Stimulated activated CD8-positive, alpha-beta memory T cell treated with anti-CD3 and anti-CD28 coated beads, Interleukin-7, amount 100 ng/mL, for 24 hours (primary cell): ENCODE measurements at places on chromosomes 2 and 18.

- no peak for DNase-seq
Observed at GRCh38 chr2:176814274-176814673, 398.3 kb upstream of the HNRNPA3 start.

- DNase-seq, result no peak
Observed at GRCh38 chr2:204019572-204020501, 83.3 kb downstream of the ICOS start.

DNA sequence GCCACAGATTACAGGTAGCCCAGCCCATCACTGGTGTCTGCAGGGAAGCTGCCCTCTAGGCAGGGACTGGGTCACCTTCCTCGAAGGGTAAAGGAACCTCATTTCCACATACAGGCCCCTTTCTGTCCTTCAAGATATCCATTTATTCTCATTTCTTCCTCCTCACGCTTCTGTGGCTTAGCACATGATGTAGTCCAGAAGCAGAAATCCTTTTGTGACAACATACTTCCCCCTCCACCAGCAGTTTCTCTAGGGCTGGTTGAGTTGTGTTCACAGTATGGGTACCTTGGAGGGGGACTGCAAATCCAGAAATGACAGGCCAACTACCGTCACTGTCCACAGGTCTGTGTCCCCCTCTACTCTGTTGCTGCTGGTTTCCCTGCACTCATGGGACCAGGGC lies 364.9 kb downstream of the ANAPC1 start:
- DNase-seq, result no peak

DNA sequence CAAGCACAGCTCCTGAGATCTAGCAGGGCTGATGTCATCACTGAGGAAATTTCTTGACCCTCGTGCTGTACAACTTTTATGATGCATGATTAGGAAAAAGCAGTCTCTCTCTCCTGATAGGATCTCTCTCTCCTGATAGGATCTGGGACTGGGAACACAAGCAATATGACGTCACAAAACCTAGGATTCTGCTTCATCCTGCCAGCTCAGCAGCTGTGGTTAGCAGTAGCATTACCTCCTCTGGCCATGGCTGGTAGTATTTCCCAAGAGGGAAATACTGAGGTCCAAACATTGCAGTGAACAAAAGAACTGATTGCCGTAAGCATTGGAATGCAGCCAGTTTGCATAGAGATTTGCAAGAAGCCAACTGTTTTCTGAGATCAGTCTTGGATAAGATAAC lies 521.2 kb upstream of the POU3F3 start:
- DNase-seq, result no peak

DNA sequence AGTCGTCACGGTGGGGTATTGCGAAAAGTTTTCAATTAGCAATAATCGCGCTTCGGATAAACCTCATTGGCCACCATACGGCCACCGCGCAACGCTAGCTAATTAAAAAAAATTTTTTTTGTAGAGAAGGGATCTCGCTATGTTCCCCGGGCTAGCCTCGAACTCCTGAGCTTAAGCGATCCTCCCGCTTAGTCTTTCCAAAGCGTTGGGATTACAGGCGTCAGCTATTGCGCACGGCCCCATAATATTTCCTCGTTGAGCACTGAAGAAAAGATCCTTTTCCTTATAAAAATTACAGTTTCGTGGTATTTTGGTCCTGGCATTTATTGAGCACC lies 759 bp upstream of the ACTR1B start:
- DNase-seq, result no peak

DNA sequence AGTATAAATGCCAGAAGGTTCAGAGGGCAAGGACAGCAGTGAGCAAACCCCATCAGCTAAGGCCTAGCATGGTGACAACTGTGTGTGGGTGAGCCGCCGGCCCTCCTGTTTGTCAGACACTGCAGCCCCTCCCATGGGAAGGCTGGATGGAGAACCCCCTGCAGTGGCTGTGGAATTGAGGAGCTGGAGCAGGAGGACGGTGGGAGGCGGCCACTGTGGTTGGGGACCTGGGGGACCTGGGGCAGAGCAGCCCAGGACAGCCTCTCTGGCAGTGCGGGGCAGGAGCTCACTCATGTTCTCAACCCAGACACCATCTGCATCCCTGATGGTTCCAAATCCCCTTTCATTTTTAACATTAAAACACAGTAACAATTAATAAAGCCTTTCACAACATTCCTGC lies 68.8 kb downstream of the TSHZ1 start:
- DNase-seq, result no peak

DNA sequence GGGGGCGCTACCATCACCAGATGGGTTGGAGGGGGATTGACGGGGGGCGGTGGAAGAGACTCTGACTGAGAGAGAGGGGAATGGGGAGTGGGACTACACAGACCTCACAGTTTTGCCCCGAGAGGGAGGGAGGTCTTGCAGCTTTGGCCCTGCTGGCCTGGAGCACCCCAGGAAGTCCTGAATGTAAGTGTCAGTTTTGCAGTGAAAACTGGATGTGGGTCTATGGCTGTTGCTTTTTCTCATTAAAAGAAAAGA lies 2.4 kb downstream of the TCF7L1 start:
- DNase-seq, result no peak

GRCh38 chr2:239253264-239253663 lies 147.6 kb downstream of the HDAC4 start:
- DNase-seq, result no peak

DNA sequence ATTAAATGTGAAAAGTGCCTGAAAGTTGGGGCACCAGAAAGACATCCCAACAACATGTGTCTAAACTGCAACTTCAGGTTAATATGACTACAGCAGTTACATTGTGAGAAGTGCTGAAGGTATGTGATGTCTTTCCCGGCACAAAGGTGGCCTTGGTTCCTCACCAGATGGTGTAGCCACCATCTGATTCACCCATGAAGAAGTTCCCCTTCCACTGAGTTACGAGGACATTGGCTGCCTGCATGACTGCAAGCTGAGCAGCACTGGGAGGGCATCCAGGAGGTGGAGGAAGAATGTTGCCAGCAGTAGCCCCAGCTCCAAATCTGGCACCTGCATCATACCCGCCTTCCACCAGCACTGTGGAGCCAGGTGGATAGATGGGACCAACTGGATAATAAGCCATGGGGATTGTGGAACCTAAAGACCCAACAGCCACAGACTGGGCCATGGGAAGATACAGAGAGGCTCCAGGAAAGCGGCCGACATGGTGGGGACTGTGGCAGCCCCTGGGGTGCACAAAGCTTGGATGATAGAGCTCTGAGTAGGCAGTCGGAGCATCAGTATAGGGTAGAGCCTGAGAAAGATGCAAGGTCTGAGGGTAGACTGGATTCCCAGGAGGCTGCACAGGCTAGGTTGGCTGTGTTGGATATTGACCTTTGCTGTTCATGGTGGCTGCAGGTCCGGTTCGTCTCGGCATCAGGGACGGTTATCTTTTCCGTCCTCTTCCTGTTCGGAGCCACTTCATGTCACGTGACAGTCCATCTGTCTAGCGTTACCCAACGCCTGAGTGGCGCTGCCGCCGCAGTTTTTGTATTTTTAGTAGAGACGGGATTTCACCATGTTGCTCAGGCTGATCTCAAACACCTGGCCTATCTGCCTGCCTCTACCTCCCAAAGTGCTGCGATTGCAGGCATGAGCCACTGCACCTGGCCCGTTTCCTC lies 36.9 kb downstream of the SUMO1 start:
- no peak for DNase-seq

DNA sequence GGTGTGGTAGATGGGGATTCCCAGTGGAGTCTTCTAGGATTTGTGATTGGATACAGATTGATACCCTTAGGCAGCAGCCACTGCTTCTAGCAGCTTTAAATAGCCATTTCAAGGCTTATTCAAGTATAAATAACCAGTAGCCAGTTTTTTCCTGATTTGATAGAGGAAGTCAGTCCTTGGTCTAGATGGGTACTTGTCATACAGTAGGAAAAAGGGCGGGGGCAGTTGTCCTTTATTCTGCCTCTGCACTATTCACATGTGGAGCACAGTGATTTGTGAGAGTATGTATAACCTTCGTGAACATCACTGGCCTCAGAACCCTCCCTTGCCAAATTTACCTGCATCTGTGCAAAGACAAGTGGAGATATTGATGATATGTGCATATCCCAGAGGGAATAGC lies 6.8 kb downstream of the PPP1CB start:
- DNase-seq, result no peak

DNA sequence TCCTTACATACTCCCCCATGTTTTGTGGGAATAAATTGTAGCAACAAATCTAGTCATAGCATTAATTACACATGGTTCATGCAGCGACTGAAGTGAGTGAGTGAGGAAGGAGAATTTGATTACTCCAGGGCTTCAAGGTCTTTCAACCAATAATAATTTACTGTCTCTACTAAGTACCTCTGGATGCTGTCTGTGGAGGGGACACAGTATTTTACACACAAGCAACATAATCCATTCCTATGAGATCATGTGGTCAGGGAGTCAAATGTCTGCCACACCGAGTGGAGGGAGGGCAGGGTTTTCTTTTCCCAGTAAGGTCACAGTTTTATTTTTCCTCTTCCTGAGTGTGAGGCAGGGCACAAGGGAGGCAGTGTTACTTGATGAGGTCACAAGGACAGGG lies 334.7 kb upstream of the CELF4 start:
- no peak for DNase-seq

- no peak for DNase-seq
Observed at GRCh38 chr2:213766062-213766461, 481.8 kb downstream of the SPAG16 start.

DNA sequence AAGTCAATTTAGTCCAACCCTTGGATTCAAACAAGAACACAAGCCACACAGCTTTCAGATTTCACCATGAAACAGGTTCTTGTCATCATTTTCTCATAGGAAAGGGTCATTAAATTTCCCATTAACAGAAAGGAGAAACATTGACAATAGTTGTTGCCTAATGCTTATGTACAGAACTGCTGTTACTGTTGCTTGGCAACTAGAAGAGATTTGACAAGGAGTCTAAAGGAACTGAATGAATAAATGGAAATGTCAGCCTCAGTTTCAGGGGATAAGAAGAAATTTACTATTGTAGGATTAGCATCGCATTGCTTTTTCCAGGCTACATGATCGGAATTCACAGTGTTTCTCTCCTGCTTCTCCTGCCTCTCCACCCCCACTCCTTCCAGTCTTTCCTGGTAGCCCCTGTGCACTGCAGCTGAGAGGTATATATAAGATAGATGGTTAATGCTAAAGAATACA lies 90.3 kb downstream of the SPATS2L start:
- no peak for DNase-seq

DNA sequence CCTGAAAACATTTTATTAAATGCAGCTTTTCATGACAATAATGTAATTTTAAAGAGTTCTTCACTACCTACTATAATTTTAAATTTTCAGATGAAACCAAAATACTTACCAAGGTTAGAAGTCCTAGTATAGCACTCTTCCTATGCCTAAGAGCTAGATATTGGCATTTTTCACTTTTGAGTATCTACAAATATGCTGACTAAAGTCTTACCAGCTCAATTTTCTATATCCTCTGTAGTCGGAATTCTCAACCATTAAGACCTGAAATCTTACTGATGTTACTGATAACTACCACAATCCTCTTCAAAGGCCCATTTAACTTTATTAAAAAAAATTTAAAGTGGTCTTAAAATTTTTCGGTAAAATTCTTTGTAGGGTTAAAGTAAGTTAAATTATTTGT lies 32.0 kb downstream of the PREPL start:
- no peak for DNase-seq

DNA sequence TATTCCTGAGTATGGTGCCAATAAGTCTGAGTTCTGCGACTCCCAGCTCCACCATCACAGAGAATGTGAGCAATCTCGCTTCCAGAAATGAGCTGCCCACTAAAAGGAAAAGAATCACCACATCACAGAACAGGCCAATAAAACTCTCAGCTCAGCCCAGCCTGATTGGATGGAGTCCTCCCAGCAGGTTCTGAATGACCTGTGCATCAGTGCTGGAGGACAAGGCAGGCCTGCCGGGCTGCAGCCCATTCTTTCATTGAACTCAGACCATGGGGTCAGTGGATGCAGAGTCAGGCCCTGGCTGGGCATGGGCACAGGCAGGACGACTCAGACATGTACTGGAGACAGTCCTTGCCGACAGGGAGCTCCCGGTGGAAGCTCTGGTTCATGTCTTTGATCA lies 132.7 kb upstream of the REV1 start:
- DNase-seq, result no peak
